ENCODE measurements at places on chromosomes 3 and 15. TPM values are rescaled to one million over a fixed set of nuclear protein-coding genes. Genes with fewer than 3 reads are reported as not detected.

The GOLGA8Q gene
- 1.4 TPM for polyA plus RNA-seq

The SLC22A14 gene
- 0.13 TPM for polyA plus RNA-seq

The DAPK2 gene
- polyA plus RNA-seq: 7.4 TPM

The CDC25A gene
- 5.3 TPM for polyA plus RNA-seq

The KLF13 gene
- 60.7 TPM for polyA plus RNA-seq

The IL5RA gene
- polyA plus RNA-seq: 0.28 TPM

The KLHL40 gene
- 0.25 TPM for polyA plus RNA-seq

The ALPK3 gene
- polyA plus RNA-seq: 9.4 TPM

The CPNE4 gene
- polyA plus RNA-seq: 2.9 TPM

The TUSC7 gene
- polyA plus RNA-seq: not detected

The HGD gene
- polyA plus RNA-seq: 28.7 TPM

The SLC51A gene
- 29.6 TPM for polyA plus RNA-seq

The SPINK8 gene
- polyA plus RNA-seq: not detected

The BUB1B gene
- 12.8 TPM for polyA plus RNA-seq

The GOLGA8R gene
- polyA plus RNA-seq: 6.8 TPM

The CYP19A1 gene
- polyA plus RNA-seq: 8.3 TPM
